Gastroesophageal sphincter (tissue), 4 donors: ENCODE measurements at places on chromosomes 6 and 20. TPM values are rescaled to one million over a fixed set of nuclear protein-coding genes. Genes with fewer than 3 reads are reported as not detected.

DNA sequence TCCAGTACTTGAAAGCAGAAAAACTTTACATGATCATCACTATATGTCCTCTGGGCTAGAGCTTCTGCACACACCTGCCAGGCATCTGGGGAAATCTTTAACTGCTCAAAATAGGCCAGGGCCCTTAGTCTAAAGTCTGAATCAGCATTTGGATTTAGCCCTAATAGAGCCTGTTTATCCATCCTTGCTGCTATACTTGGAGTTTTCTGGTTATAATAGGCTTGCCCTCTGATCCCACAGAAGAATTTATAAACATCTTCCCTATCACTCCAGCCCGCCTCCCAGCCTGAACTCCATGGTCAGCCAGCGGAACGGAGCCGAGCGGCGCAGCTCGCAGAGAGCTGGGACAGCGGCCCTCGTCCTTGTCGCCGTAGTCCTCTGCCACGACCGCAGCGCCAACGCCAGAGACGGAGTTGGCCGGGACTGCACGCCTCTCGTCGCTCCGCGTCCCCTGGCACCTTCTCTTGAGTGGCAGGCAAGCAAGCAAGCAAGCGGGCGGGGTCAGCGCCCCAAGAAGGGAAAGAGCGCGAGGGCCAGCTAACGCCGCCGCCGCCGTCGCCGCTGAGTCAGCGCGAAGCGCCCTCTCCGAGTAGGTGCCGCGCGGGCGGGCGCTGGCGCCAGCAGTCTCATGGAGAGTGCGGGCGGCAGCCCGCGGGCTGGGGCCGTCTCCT is 25.4 kb upstream of the ASIP start:
- ATAC-seq, result peak; percentile 98

DNA sequence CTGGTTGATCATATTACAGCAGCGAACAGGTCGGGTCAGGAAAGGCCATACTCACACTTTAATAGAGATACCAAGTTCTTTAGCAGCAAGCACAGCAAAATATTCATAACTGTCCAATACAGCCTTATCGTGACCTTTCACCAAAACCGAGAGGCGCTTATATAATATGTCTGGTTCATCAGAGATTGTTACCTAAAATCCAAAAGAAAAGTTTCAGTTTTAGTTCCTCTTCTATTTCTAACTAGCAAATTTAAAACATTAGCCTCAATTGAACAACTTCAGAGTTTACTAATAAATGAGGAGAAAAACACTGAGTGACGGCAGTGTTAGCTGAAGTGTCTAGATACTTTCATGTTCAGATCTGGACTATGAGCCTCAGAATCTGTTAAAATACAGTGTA is 5.9 kb downstream of the MRPS10 start:
- ATAC-seq, result no peak

DNA sequence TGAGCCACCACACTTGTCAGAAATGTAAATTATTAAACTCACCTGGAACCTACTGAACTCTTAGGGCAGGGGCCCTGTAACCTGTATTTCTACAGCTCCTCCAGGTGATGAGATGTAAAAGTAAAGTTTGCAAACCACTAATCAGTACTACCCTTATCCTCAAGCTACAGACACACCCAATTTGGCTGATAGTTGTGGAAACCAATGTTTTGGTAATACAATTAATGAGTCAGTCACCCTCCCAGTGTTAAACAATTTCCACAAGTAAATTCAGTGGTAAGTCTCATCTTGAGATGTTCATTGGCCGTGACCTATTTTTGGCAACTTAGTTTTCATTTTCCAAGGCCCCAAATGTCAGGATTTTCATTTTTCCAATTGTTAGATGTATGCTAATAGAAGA is 29.6 kb downstream of the GCNT2 start:
- no peak for ATAC-seq

DNA sequence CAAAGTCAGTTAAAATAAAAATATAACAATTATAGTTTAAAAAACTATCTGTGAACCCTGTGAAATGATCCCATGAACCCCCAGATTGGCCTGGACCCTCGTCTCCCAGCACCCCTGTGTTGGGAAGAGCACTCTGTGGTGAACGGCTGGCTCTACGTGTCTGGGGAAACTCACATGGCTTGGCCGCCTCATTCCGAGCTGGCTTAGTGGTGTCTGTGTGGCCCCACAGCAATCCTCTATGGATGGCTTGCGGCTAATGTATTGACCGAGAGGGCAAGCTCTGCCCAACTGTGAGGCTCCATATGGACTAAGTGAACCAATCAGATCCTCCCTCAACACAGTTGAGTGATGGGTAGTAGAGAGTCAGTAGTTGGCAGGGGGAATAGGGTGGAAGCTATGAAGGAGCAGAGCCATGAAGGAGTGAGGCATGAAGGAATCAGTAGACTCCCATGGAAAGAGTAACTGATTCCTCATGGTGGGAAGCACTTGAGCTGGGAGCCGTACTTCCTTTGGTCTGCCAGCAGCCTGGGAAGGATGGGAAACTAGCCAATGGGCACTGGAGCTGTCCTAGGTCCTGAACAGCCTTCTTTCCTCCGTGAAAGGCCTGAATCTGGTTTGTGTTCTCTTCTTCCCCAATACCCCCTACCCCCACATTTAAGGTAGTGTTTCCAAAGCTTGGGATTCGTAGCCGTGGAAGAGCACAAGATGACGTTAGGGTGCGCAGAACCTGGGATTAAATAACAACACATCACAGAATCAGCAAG is 21.6 kb upstream of the ZNF831 start:
- ATAC-seq, result no peak

GRCh38 chr20:34559311-34560140 is 1.0 kb downstream of the MAP1LC3A start:
- ATAC-seq, result no peak

- ATAC-seq, result no peak
These were observed 72.7 kb downstream of the BLOC1S5 start for GRCh38 chr6:7991536-7991935.

DNA sequence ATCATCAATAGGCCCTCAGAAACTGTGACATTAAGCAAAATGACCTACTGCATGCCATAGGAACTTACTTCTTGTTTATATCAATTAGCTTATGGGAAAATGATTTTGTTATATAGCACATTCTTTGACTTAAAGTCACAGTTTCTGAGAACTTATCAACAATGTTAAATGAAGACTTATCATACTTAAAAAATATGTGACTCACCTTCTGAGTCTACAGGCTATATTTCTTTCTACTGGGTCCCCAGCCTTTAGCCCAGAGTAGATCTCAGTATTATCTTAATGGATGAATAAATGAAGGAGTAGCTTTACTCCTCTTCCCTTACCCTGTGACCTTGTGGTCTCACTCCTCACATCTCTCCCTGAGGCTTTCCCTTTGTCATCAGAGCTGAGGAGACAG is 180.2 kb downstream of the MAFB start:
- ATAC-seq, result no peak

- no peak for ATAC-seq
These were observed 250.0 kb downstream of the HIVEP2 start for GRCh38 chr6:142695016-142695415.

GRCh38 chr6:163180874-163181541 is 233.5 kb upstream of the QKI start:
- ATAC-seq, result peak; percentile 74

GRCh38 chr6:106005954-106006353 is 80.2 kb upstream of the PRDM1 start:
- ATAC-seq, result no peak

SNX3 gene
- total RNA-seq, result 153 TPM

TEAD3 gene
- total RNA-seq, result 122 TPM

ADGRG6 gene
- total RNA-seq, result 12.3 TPM

BMP2 gene
- 5.3 TPM for total RNA-seq

VSX1 gene
- not detected for total RNA-seq

GSTA1 gene
- not detected for total RNA-seq

PXMP4 gene
- 8.9 TPM for total RNA-seq
